ENCODE measurements at places on chromosomes 13 and 19.

DNA sequence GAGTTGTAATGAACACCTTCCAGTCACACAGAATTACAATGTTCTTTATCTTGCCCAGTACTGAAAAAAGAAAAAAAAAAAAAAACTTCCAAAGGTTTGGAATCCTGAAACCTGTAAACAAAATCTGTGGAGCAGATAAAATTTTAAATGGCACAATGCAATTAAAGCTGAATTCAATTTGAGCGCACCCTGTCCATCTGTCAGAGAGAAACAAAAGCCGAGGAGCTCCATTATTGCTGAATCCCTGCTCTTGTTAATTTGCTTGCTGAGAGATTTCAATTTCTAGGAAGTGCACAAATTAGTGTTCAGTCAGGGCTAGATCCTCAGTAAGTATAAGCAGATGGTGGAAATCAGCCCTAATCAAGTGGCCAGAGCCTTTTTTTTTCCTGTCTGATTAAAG is 65.2 kb downstream of the DACH1 start:
- DNase-seq, result no peak

DNA sequence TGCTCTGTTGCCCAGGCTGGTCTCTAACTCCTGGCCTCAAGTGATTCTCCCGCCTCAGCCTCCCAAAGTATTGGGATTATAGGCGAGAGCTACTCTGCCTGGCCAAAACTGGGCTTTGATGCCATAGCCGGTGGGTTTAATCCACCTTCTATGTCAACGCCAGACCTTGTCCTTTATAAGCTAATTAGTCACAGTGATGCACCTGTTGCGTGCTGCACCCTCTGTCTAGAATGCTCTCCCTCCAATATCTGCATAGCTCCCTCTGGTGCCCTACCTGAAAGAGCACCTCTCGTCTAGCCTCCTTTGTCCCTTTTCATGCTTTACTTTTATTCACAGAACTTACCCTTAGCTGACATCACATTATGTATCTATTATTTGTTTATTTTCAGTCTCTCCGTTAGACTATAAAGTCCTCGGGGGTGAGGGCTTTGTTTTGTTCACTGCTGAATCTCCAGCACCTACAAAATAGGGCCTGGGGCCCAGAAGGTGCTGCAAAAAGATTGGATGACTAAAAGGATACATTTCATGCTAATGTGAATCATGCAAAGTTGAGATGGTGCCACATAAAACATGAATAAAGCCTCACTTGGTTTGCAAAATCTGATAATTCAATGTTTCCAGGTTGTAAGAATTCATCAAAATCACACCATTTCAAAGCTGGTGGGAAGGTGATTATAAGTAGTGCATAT is 148.1 kb downstream of the USP12 start:
- DNase-seq, result no peak

- DNase-seq, result no peak
These were observed 759.7 kb downstream of the OLFM4 start for GRCh38 chr13:53788286-53788685.

DNA sequence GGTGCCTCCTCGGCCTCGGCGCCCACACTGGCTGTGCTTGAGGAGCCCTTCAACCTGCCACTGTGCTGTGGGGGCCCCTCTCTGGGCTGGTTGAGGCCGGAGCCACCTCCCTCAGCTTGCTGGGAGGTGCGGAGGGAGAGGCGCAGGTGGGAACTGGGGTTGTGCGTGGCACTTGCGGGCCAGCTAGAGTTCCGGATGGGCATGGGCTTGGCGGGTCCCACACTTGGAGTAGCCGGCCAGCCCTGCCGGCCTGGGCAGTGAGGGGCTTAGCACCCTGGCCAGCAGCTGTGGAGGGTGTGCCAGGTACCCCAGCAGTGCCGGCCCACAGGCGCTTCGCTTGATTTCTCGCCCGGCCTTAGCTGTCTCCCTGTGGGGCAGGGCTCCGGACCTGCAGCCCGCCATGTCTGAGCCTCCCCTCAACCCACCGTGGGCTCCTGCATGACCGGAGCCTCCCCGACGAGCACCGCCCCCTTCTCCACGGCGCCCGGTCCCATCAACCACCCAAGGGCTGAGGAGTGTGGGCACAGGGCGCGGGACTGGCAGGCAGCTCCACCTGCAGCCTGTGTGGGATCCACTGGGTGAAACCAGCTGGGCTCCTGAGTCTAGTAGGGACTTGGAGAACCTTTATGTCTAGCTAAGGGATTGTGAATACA is 723.8 kb downstream of the DIAPH3 start:
- no peak for DNase-seq

- DNase-seq, result no peak
These were observed 1.8 kb downstream of the FXYD7 start for GRCh38 chr19:35144600-35145436.

Data from stimulated activated CD8-positive, alpha-beta memory T cell treated with anti-CD3 and anti-CD28 coated beads, Interleukin-12 subunit alpha, Interleukin-12 subunit beta, amount 100 ng/mL, for 4 hours (primary cell).